CD4-positive, alpha-beta T cell treated with Interleukin-17A for 4 hours (primary cell): ENCODE measurements at places on chromosomes 1 and 21.

DNA sequence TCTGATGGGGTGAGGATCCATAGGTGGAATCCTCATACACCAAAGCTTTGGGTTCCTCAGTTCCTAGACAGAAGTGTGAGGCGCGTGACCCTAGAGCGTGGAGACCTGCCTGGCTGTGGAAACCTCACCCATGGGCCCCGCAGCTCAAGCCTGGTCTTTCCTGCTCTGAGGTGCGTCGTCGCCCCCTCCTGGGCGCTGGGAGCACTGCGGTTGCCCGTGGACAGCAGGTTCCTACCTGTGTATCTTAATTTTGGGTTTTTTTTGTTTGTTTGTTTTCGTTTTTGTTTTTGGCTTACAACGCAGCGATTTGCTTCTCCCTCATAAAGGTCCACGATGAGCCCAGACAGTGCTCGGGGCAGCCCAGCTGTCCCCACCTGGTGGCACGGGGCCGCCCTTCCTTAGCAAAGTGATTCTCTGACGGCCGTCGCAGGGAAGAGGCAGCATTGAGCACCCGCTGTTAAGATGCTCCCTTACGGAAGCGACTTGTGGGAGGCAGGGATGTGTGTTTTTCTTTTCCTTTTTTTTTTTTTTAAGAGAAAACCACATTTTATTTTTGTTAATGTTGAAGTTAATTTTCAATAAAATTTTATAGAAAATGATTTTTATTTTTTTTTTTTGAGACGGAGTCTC is 36.5 kb upstream of the TRAPPC10 start:
- peak; percentile 87 for DNase-seq

DNA sequence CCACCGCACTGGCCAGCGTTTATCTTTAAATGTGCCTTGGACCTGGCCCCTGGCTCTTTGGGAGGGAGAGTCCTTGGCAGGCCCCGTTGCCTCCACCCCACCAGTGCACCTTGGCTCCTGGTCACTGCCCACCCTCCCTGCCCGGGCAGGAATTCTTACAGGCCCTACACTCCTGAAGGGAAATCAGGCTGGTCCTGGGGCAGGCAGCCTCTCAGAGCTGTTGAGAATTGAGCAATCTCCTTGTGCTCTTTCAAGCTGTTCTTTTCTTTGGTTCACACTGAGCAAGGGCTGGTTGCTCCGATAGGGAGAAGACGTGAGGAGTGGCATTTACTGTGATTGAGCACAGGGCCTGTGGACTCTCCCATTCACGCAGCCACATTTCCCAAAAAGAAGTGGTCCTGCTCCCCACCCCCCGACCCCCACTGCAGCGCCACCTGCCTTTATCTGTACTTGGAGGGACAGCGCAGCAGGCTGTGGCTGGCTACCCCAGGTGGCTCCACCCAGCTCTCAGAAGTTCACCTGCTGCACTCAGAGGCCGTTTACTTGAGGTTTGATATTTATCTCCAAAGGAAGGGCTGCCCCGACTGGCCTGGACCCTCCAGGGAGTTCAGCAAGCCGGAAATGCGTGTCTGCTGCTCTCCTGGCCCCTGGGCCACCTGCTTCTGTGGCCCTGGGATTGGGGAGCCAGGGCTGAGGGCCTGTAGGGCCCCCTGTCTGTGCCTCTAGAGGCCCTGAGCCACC is 47.8 kb downstream of the SKI start:
- DNase-seq, result no peak

- DNase-seq, result no peak
These were observed 50.5 kb upstream of the IKBKE start for GRCh38 chr1:206419783-206420182.

- no peak for DNase-seq
These were observed 292.9 kb downstream of the PLPP3 start for GRCh38 chr1:56286506-56286905.

- DNase-seq, result no peak
These were observed 68.4 kb downstream of the ZZZ3 start for GRCh38 chr1:77614037-77614436.

GRCh38 chr1:203462878-203463277 is 12.7 kb upstream of the PRELP start:
- DNase-seq, result no peak

DNA sequence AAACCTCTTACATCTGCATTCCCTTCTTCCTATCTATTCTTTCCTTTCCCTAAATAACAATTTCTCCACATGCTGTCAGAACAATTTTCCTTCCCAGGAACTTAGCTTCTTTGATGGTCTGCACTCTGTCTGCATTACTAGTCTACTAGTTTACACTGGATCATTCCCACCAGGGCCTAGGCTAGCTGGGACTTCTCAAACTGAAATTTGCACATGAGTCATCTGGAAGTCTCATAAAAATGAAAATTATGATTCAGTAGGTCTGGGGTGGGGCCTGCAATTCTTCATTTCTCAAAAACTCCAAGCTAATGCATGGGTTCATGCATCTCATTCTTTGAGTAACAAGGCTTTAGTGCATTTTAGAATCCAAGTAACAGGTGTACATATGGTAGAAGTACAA is 74.2 kb downstream of the GABPA start:
- no peak for DNase-seq

GRCh38 chr1:210233216-210233494 is 559 bp downstream of the SERTAD4 start:
- DNase-seq, result no peak

DNA sequence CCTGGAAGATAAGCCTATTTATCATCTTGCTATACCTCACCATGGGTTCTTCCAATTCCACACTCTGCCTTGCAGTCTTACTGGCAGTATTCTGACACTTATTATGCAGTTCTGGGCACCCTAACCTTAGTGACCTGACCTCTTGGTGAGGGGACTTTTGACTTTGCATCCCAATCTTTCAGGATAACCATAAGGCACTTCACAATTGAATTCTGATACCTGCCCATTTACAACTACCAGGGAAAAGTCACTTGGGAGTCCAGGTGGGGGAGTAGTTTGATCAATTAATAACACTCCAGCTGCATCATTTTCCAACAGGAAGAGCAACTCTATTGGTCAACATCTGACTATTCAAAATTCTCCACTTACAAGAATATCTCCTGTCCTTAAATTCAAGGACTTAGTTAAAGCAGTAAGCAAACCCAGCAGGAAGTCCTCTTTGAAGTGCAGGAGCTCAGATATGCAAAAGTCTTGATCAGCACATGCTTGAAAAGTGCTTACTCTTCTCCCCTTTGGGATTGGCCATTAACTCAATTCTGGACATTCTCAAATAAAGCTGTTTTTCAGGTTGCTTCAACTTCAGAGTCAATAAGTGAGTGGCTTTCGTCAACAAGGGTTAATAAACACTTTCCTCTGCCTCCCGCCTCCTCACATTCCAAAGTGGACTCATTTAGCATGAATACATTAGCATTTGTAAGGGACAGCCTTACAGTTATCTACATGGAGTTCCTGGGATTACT is 177.4 kb upstream of the NRIP1 start:
- DNase-seq, result no peak

- no peak for DNase-seq
These were observed 80.2 kb downstream of the RABGAP1L start for GRCh38 chr1:174239541-174239940.

DNA sequence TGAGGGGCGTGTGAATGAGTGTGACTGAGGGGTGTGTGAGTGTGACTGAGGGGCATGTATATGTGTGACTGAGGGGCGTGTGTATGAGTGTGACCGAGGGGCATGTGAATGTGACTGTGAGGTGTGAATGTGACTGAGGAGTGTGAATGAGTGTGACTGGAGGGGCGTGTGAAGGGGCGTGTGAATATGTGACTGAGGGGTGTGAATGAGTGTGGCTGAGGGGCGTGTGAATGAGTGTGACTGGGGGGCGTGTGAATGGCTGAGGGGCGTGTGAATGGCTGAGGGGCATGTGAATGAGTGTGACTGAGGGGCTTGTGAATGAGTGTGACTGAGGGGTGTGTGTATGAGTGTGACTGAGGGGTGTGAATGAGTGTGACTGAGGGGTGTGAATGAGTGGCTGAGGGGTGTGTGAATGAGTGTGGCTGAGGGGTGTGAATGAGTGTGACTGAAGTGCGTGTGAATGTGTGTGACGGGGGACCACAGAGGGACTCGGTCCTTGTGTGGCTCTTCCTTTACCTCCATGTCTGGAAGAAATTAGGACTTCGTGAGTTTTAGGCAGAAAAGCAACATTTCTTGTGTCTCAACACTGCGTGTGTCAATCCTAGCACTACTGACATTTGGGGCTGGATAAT is 105.8 kb downstream of the GLIS1 start:
- DNase-seq, result no peak

GRCh38 chr1:67044631-67045270 is 9.2 kb downstream of the SLC35D1 start:
- no peak for DNase-seq
